NCI-H2029 treated with DMSO at 0.1 percent for 48 hours (cell line): ENCODE measurements at places on chromosomes 3 and 15.

- no peak for DNase-seq
These were observed 138.9 kb downstream of the EPHB1 start for GRCh38 chr3:134933997-134934396.

- DNase-seq, result no peak
These were observed 45.2 kb downstream of the CGNL1 start for GRCh38 chr15:57421551-57421950.

DNA sequence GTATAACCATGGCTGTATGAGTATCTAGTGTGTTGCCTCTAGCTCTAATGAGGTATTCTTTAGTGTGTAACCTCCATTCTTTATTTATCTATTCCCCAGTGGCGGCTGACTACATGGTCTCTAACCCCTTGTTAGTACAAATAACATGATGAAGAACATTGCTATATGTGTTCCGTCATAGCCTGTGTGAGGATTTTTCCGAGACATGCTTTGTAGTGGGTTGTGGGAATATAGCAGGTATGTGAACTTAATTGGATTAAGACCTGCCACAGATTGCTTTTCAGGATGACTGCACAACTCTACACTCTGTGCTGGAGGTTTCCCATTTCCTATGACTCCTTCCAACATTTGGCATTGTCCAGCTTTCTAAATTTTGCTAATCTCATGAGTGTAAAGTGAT, 563.4 kb downstream of the ROBO1 start:
- no peak for DNase-seq

- no peak for DNase-seq
These were observed 29.5 kb upstream of the ZNF445 start for GRCh38 chr3:44506961-44507360.

- DNase-seq, result no peak
These were observed 6.9 kb upstream of the CX3CR1 start for GRCh38 chr3:39286771-39287170.

DNA sequence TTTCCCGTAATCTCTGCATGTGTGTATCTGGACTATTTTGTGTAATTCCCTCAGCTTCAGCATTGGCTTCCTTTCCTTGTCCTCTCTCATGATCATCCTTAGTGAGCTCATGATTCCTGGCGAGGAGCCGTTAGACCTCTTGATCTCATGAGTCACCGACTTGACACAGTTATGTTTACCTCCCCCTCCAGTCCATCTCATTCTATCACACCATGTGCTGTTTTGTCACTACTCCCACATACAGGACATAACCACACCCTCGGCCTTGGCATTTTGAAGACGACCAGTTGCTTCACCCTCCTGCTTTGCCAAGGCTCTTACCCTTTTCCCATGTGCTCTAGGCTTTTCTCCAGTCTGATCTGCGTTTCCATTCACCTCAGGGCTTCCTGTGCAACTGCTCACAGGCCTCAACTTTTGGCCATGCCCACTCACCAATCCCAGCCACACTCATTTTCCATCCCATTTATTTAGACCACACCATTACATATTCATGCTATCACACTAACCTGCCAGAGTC, 41.5 kb downstream of the CP start:
- peak; percentile 25 for DNase-seq

DNA sequence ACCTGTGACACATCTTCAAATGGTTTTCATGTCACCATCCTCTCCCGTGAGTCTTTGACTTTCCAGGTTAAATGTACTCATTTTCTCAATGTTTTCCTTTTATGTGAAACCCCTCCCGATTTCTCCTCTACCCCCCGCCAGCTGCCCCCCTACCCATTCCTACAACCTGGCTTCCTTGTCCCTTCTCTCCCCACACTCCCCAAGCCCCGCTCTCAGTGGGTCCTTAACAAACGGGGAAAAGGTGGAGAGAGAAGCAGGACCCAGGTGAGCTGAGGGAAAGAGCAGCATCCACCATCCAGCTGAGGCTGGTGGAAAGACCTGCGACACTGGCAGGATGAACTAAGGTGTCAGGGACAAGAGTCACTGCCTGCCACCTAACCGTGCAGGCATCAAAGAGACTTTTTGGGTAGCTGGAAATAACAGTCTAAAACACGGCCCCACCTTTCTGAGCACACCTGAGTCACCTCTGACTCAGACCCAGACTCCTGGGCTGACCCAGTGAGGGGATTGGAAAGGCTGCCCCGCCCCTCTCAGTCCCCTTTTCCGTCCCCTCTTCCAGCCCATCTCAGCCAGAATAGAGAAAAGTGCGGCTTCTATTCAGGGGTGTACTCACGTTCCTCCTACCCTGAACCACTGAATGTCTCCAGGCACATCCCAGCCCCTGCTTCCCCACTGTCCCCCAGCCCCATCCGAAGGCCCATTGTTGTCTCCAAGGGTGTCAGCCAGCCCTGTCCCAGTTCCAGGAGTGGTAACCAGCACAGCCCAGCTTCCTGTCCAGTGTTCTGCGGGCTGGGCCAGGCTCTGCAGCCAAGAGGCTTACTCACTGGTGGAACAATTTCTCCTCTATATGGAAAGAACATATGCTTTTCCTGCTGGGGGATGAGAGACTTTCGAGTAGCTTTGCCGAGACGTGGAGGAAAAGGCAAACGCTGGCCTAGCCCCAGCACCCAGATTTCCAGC, 20.4 kb downstream of the ISG20 start:
- no peak for DNase-seq

GRCh38 chr15:67090297-67091070, 25.1 kb downstream of the SMAD3 start:
- DNase-seq, result no peak
